ENCODE measurements at places on chromosomes 4 and X.

GRCh38 chr4:84439996-84440395, 59.1 kb downstream of the NKX6-1 start:
- H3K4me1 ChIP-seq = no peaks in the 10 kb centered on the region
- no peaks in the 10 kb centered on the region for H3K36me3 ChIP-seq
- H3K4me3 ChIP-seq = no peak overlapping the region
- no peak overlapping the region for H3K27ac ChIP-seq

- no peaks in the 10 kb centered on the region for H3K27me3 ChIP-seq
- DNase-seq = no peak
- H3K4me1 ChIP-seq = peaks cover 25% of the 10 kb centered on the region
- peak overlapping the region; percentile 92 for H3K27ac ChIP-seq
- peak overlapping the region; percentile 73 for H3K4me3 ChIP-seq
- H3K36me3 ChIP-seq = no peaks in the 10 kb centered on the region
Observed at GRCh38 chr4:185210102-185210981, 944 bp downstream of the SNX25 start.

DNA sequence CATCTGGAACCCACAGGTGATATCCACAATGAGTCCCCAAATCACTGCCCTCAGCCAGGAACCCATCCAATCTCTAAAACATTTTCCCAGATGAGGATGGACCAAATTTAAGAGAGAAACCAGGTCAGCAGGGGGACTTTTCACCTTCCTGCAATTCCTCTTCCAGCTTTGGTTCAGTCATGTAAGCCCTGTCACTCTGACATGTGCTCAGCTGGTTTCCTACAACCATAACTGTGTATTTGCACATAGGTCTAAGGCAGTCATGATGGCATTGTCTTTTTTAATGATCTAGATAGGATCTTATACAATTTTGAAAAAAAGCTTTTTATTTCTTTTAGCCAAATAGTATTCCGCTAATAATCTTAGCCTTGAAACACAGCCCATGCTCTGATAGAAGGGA, 6.5 kb downstream of the CXXC4 start:
- H3K36me3 ChIP-seq = no peaks in the 10 kb centered on the region
- H3K4me1 ChIP-seq = no peaks in the 10 kb centered on the region
- no peak overlapping the region for H3K4me3 ChIP-seq
- H3K27me3 ChIP-seq = no peaks in the 10 kb centered on the region

- H3K4me3 ChIP-seq = no peak overlapping the region
- H3K27ac ChIP-seq = no peak overlapping the region
- no peaks in the 10 kb centered on the region for H3K36me3 ChIP-seq
- H3K27me3 ChIP-seq = no peaks in the 10 kb centered on the region
- no peaks in the 10 kb centered on the region for H3K4me1 ChIP-seq
- no peak for DNase-seq
Observed at GRCh38 chr4:146972036-146972435, 26.4 kb upstream of the TTC29 start.

GRCh38 chr4:135244056-135244455, 1042.5 kb upstream of the PABPC4L start:
- no peak for DNase-seq
- no peak overlapping the region for H3K4me3 ChIP-seq
- no peaks in the 10 kb centered on the region for H3K27me3 ChIP-seq
- H3K4me1 ChIP-seq = no peaks in the 10 kb centered on the region
- no peaks in the 10 kb centered on the region for H3K36me3 ChIP-seq
- no peak overlapping the region for H3K27ac ChIP-seq

- no peak for DNase-seq
- H3K27me3 ChIP-seq = no peaks in the 10 kb centered on the region
Observed at GRCh38 chrX:15016051-15016450, 142.8 kb downstream of the MOSPD2 start.

DNA sequence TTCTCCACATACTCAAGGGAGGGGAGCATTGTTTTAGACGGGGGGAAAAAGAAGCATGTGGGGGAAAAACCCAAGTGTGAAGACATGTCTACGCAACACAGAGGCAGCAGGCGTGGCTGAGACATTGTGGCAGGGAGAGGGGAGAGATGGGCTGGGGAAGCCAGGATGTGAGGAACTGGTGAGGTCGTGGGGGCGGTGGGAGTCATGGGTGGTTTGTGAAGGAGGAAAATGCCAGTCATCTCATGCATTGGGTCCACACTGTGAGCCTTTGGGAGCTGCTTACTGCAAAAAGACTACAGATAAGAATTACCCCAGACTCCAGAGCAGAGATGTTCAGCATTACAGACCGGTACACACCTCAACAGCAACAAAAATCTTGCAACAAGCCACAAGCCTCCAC, 2.1 kb downstream of the JAKMIP1 start:
- no peaks in the 10 kb centered on the region for H3K4me1 ChIP-seq

DNA sequence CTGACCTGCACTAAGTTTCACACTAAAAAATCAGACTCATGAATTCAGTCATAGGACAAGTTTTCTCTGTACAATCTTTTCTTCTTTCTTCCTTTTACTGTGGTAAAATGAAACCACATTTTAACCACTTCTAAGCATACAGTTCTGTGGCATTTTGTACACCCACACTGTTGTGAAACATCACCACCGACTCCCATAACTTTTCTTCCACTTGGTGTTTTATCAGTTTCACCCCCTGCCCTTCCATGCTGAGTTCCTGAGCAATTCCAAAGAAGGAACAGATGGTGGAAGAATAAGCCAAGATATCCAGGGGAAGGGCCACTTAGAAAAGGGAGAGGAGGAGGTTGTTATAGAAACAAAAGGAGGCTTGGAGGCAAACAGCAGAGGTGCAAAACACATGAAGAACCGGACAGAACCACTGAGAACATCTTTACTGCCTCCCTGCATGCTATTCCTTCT, 22.6 kb downstream of the SLC25A4 start:
- no peak overlapping the region for H3K4me3 ChIP-seq
- no peaks in the 10 kb centered on the region for H3K27me3 ChIP-seq
- peaks cover 10% of the 10 kb centered on the region for H3K36me3 ChIP-seq
- H3K4me1 ChIP-seq = no peaks in the 10 kb centered on the region
- no peak for DNase-seq
- H3K27ac ChIP-seq = peak overlapping the region; percentile 9

GRCh38 chrX:133090236-133090809, 6.6 kb downstream of the USP26 start:
- H3K4me3 ChIP-seq = no peak overlapping the region
- H3K27ac ChIP-seq = no peak overlapping the region
- DNase-seq = no peak
- H3K4me1 ChIP-seq = no peaks in the 10 kb centered on the region

DNA sequence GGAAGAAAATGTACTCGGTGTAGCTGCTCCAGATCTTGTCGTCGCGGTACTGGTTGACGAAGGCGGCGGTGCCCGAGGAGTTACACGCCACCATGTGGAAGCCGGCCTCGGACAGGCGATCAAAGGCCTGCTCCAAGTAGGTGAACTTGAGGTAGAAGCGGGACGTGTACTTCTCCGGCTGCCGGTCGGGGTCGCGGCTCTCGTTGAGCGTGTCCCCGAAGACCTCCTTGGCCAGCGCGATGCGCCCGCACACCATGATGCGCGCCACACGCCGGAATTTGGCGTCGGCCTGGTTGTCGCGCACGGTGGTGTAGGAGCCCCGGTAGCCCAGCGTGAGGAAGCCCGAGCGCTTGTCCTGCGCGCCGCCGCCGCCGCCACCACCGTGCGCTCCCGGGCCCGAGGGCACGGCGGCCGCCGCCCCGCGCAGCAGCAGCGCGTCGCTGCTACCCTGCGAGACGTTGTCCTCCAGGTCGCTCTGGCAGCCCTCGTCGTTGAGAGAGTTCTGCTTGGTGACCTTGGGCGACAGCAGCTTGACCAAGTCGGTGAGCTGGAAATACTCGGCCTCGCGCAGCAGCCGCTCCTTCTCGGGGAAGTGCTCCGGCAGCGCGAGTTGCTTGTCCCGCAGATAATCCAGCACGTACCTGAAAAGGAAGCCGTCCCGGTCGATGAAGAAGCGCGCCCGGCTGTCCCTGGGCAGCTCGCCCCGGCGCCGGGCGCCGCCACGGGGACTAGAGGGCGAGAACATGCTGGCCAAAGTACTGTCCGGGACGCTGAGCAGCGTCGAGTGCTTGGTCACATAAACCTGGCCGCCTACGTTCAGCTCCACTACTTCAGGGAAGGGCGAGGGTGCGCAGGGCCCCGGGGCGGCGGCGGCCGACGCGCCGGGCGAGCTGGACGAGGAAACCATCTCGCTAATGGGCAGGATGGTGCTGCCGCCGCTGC, 775 bp downstream of the KCTD8 start:
- H3K4me1 ChIP-seq = peaks cover 14% of the 10 kb centered on the region
- H3K27ac ChIP-seq = peak overlapping the region; percentile 78
- no peaks in the 10 kb centered on the region for H3K36me3 ChIP-seq
- no peak for DNase-seq

DNA sequence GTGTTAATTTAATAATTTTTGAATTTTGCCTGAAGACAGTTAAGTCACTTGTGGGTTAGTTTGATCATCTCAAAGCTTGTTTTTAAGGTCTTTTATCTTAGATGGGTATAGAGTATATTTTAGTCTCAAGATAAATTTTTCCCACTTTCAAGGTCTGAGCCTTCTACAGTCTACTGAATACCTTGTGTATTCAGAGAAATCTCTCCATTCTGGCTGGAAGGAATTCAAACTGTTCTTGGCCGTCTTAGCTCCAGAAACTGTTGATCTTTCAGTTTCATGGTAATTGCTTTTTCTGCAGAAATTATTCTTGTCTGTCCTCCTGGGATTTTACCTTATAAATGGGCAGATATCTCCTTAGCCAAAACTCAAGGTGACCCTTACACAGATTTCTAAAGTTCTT, 97.9 kb downstream of the GC start:
- DNase-seq = no peak
- H3K36me3 ChIP-seq = no peaks in the 10 kb centered on the region
- no peak overlapping the region for H3K27ac ChIP-seq
- H3K4me3 ChIP-seq = no peak overlapping the region
- H3K27me3 ChIP-seq = no peaks in the 10 kb centered on the region

DNA sequence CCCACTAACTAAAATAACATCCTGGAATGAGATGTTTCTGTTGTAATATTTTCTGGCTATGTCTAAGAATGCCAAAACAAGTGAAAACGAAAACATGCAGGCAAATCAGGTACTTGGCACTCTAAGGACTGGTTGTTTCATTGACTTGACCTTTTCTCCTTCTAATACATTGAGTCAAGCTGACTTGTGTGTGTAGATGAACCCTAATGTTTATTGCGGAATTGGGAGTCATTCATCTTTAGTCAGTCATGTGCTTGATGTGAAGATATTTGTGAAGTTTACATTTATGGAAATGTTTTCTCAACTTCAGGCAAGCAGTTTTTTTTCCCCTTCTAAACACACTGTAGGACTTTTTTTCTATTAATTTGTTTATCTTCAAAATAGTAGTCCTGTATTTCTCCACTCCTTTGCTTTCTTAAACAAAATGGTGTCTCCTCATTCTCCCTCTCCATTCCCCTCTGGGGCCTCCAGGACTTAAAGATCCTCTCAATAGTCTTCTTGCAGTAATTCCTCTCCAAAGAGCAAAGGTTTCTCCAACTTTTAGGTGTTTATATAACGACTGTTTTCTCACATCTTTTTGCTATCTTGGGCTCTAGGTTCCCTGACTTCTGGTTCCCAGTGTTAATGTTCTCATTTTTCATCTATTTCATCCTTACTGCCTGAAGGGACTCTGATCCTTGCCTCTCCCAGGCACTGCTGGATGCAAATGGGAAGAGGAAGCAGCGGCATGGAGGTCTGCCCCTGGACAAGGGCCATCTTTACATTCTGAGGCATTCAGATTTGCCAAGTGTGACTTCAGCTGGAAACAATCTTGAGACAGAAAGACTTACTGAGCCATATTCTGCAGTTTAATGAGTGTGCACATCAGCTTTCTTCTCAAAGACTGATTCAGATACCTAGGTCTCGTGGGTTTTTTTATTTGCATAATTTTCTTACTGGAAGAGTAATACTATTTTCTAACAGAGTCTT, 166.4 kb downstream of the ARHGAP6 start:
- H3K27ac ChIP-seq = peak overlapping the region; percentile 21
- DNase-seq = no peak
- H3K27me3 ChIP-seq = no peaks in the 10 kb centered on the region
- H3K4me3 ChIP-seq = no peak overlapping the region
- H3K36me3 ChIP-seq = no peaks in the 10 kb centered on the region

DNA sequence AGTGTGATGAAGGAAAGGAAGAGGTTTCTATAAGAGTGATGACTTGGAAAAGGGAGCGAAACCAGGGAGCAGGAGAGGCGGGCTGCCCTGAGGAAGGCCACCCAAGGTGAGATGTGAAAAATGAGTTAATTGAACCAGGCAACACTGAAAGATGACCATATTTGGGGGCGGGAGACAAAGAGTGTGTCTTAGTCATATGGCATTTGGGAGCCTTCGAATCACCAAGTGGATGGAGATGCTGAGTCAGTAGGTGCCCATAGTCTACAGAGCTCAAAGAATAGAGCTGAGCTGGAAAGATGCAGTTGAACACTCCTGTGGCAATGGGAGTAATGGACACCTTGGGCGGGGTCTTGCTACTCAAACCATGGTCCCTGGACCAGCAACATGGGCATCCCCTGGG, 8.3 kb upstream of the TLR8 start:
- no peak overlapping the region for H3K4me3 ChIP-seq
- no peaks in the 10 kb centered on the region for H3K36me3 ChIP-seq
- H3K4me1 ChIP-seq = no peaks in the 10 kb centered on the region
- DNase-seq = no peak

DNA sequence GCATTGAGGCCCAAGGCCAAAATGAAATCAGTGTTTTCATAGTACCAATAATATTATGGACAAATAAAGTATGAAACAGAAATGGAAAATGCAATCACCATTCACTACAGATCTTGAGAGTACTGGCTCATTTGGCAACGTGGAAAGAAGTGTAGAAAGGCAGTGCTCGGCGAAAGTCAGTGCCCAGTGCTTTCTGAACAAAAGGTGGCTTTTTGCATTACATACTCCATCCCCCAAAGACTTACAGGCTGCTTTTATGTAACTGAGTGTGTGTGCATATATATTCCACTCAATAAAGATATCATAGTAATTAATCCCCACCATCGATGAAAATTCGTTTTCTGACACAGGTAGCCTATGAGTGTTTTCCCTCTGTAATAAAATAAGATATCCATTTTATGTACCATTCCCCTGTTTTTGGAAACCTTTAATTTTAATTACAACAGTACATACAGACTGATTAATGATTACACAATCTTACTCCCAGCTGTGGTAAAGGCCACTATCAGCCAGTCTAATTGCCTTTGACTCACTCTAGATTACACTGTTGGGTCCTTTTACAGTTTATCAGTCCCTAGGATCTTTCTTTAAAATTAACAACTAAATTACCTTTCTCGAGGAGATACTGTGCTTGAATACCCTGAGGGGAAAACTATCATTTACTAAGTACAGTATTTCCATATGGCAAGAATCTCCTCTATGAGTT, 65.9 kb downstream of the MAD2L1 start:
- H3K4me3 ChIP-seq = no peak overlapping the region
- no peaks in the 10 kb centered on the region for H3K4me1 ChIP-seq
- no peaks in the 10 kb centered on the region for H3K36me3 ChIP-seq
- no peaks in the 10 kb centered on the region for H3K27me3 ChIP-seq
- H3K27ac ChIP-seq = no peak overlapping the region
- DNase-seq = no peak

DNA sequence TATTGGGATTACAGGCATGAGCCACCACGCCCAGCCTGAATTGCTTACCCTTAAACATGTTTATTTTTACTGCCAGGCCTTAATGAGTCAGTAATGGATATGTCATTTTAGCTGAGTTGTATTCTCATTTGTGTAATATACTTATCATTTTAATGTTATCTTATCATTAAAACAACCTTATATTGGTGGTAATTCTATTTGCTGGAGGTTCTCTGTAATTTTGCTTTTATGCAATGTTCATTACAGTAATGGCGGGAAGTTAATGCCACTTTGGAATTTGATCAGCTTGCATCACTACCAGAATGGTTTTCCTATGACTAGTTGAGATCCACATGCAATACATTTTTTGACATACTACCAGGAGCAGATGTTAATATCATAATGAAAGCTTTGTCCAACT, 6.3 kb upstream of the PGAM4 start:
- no peak overlapping the region for H3K27ac ChIP-seq
- H3K36me3 ChIP-seq = no peaks in the 10 kb centered on the region
- no peaks in the 10 kb centered on the region for H3K4me1 ChIP-seq

All from thoracic aorta (tissue), 2 donors.